ENCODE measurements at places on chromosomes 5 and 9.

GRCh38 chr9:135139366-135139959 lies 52.0 kb downstream of the OLFM1 start:
- no peak for DNase-seq

DNA sequence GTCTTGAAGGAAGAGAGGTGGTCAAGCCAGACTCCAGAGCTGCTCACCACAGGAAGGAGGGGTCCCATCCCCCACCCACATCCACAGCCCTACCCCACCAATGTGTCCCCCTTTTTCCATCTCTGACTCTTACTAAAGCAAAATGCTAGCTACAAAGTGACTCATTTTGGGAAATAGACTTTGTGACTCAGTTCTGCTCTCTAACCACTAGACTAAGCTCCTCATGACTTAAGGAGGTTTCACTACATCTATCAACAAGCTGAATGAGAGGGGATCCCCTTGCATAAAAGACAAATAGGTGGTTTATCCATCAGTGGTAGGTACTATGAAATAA lies 35.1 kb upstream of the ADRB2 start:
- DNase-seq = no peak

GRCh38 chr9:113056191-113057106 lies at the start of gene ZFP37:
TSS of gene ZFP37 (minus strand) at chr9:113056724. CDS start at chr9:113056688, 36 bp downstream.
- peak; percentile 61 for DNase-seq

GRCh38 chr5:123987956-123988355 lies 476.0 kb downstream of the CSNK1G3 start:
- DNase-seq = no peak

DNA sequence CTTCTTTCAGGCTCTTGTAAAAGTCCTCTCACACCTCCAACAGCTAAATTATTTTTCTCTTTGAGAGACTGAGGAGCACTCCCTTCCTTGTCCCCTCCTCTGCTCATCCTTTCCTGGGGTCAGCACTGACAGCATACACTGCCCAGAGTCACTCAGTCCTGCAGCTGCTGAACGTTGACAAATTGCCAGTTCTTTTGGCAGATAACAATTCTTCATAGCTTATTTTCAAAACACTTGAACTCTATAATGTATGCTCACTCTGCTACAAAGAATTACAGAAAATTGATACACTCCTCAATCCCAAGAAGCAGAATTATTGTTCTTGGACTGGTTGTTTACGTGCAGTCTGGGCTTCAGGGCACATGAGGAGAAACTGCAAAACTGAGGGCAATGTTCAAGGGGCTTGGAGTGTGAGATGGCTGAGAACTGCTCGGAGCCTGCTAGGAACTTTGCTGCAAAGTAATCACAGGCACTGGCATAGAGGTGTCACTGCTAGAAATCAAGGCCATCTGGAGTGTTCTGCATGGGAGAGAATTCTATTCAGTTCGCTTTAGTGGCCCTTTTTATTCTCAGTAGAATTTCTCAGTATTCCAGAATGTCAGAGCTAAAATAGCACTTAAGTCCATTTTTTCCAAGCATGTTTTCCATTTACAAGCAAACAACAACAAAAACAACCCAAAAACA lies 96.4 kb upstream of the SPOCK1 start:
- no peak for DNase-seq

DNA sequence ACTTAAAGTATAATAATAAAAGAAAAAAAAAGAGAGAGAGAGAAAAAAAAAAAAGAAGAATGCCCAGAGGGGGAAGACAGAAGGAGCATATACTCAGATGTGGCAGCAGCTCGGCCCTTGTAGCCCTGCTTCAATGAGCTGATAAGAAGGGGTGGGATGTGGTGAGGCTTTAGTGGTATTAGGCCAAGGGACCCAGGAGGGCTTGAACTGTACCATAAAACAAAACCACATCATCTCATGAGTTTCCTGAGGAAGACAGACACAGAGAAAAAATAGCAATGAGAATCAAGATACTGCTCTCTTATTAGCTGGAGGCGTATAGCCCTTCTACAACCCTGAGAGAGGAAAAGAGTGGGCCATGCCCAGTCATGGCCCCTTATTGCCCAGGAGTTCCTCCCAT lies 72.8 kb downstream of the SLC1A1 start:
- no peak for DNase-seq

- DNase-seq = no peak
These were observed 31.7 kb upstream of the KCNMB1 start for GRCh38 chr5:170420806-170421412.

DNA sequence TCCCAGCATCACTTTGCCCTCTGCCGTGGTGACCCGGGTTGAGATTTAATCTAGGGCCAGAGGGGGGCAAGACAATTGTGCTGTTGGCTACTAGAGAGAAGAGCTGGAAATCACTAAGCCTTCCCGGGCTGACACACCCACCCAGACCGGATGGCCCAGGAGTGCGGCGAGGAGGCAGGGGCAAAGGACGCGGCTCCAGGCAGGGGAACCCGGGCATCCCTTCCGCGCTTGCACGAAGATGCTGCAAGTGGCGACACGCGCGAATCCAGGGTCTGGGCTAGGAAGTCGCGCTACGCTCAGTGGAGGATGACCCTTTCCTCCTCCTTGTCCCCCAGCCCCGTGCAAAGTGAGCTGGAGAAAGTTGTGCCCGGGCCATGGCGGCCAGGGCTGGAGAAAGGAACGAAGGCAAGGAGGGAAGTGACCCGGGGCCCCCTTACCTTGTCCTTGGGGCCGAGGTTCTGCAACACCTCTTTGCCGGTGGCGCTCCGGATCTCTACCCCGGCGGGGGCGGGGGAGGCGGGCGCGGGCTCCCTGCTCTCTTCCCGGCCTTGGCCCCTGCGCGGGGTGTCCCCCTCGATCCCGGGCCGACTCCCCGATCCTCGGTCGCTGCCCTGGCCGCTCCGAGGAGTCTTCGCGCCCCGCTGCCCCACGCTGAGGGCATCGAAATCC lies 693 bp downstream of the DPYSL3 start:
- DNase-seq = no peak

DNA sequence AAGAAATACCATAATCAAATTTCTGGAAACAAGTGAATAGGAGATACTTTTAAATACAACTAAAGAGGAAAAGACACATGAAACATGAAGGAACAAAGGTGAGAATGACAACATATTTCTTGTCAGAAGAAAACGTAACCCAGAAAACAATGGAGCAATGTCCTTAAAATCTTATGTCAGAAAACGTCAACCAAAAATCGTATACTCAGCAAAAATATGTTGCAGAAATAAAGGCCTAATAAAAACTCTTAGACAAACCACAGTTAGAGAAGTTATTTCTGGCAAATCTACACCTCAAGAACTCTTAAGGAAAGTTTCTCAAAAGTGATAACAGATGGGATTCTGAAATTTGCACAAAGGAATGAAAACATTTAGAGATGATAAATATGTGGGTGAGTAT lies 66.3 kb upstream of the FBXL7 start:
- no peak for DNase-seq

- DNase-seq = no peak
These were observed 43.3 kb upstream of the TJP2 start for GRCh38 chr9:69130456-69131441.

DNA sequence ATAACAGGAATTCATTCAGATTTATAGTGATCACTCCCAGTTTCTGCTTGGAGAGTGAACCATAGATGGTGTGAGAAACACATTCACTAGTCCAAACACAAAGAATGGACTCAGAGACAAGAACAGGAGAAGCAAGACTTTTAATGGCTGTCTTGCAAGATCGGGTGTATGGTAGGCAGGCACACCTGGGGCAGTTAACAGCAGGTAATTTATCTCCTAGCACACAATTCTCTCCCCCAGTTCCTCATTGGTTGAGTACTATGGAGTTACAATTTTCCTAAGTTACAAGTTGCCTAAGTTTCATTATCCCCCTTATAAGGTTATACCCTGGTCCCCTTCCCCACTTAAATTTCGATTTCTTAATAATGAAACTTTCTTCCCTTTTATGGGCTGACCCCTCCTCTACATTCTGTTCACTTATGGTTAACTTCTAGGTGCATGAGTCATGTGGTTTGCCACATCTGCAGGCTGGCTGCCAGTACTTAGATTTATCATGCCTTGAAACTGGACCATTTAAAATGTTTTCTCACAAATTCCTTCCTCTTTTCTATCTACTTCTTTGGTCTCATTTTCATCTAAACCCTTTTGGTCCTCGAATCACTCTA lies 623.3 kb downstream of the HINT1 start:
- DNase-seq = no peak

GRCh38 chr5:161382685-161383084 lies 163.8 kb downstream of the GABRB2 start:
- DNase-seq = no peak

DNA sequence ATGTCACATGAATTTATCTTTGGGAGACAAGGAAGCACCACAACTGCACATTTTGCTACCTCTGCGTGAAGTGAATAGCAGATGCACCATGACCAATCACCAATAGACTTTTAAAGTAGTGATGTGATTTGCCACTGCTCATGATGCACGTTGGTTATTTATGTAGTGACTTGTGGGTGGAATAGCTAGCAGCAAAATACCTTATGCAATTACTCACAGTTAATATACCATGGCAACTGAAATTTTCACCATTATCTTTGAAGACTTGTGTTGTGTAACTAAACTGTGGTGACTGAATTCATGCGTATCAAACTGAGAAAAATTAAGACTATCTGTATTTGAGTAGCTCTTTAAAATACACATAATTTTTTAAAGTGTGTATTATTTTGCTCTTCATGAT lies 46.2 kb upstream of the TUSC1 start:
- no peak for DNase-seq

DNA sequence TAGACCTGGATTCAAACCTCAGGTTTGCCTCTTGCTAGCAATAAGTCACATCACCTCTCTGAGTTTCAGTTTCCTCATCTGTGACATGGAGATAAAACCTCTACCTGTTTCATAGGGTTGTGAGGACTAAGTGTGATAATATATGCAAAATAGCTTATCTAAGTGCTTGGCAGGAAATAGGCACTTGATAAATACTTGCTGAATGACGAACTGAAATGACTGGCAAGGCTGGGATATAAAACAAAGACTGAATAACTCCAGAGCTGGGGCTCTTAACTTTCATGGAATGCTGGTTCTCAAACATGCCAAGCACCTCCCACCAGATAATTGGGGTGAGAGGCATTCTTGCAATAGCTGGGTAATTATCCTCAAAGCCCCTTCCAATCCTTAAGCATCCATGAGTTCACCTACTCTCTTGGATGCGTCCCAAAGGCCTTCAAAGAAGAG lies 87.6 kb downstream of the ADRB2 start:
- no peak for DNase-seq

GRCh38 chr5:6656680-6657079 lies 23.4 kb downstream of the SRD5A1 start:
- no peak for DNase-seq

GRCh38 chr5:16913187-16914107 lies 22.6 kb downstream of the MYO10 start:
- no peak for DNase-seq

- no peak for DNase-seq
These were observed 632 bp downstream of the UBAP1 start for GRCh38 chr9:34179213-34180136.

GRCh38 chr5:167642779-167643517 lies 648.5 kb upstream of the WWC1 start:
- DNase-seq = no peak

GRCh38 chr5:154470947-154471870 lies 6.8 kb downstream of the HAND1 start:
- DNase-seq = no peak

DNA sequence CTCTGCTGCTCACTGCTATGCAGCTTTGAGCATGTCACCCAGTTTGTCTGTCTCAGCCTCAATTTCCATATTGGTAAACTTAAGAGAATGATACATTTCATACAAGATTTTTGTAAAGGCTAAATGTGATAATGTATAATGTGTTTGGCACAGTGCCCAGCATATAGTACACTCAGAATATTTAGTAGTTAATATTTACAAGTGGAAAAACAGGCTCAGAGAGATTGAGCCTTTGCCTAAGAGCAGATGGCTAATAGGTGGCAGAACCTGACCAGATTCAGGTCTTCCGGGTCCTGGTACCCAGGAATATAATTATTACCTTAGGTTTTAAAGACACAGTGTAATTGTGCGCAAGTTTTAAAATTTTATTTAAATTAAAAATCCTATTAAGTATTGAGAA lies 46.8 kb upstream of the KIAA1958 start:
- no peak for DNase-seq

GRCh38 chr5:45694255-45694814 lies 1.8 kb downstream of the HCN1 start:
- DNase-seq = no peak

GRCh38 chr5:155919725-155920124 lies 407.2 kb upstream of the SGCD start:
- no peak for DNase-seq

DNA sequence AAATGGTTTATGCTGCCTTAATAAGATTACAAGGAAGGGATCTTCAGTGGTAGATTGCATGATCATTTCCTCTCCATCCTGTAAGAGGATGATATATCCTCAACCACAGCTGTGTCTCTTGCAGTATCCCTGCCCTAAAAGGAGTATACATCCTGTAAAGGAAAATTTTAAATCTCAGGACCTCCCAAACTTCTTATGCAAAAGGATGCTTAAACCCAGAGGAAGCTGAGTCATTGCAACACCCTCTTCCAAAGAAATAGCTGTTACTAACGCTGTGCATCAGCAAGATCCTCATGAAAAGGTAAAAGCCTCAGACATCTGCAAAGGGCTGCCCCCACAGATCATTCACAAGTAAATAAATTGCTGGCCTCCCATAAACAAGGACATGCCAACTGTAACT lies 599.0 kb downstream of the PRELID2 start:
- DNase-seq = no peak

DNA sequence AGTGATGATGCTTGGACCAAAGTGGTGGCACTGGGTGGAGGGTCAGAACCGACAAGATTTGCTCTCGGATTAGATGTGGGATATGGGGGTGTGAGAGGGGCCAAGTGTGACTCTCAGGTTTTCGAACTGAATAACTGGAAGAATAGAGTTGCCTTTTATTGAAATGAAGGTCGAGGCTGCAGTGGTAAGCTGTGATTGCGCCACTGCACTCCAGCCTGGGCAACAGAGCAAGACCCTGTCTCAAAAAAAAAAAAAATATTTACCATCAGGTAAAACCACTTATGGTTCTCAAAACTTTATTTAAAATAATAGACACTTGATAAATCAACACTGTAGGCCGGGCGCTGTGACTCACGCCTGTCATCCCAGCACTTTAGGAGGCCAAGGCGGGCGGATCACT lies 27.2 kb downstream of the EXOSC2 start:
- DNase-seq = no peak
